ENCODE measurements at places on chromosomes 4 and X.

- DNase-seq, result no peak
Observed at GRCh38 chr4:79679859-79680258, 271.8 kb upstream of the GK2 start.

DNA sequence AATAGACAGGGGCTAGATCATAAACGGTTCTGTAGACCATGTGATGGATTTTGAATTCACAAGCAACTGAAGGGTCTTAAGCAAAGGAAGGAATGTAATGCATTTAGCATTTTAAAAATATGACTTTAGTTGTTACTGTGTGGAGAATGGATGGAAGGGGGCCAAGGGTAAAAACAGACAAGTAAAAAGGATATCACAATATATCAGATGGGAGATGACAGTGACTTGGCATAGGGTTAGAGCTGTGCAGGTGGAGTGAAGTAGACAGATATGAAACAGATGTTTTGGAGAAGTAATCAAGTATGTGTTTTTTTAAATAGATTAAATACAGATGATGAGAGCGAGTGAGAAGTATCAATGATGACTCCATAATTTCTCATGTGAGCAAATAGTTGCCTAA, 1116.0 kb upstream of the TENM3 start:
- no peak for DNase-seq

DNA sequence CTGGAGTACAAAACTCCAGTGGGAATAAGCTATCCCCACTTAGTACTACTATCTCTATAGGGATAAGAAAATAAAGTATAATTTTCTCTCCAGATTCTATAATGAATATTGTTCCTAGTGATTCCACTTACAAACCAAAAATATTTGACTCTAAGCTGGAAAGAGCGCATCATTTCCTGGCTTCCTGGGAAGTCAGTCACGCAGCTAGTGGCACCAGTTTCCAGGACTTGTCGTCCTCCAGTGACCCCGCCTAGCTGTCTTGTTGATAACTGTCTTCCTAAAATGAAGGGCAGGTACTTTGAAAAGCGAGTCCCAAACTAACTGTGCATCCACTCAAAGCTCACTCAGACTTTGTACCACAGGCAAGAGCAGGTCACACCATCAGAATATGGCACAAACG, 39.3 kb downstream of the LNX1 start:
- no peak for DNase-seq

DNA sequence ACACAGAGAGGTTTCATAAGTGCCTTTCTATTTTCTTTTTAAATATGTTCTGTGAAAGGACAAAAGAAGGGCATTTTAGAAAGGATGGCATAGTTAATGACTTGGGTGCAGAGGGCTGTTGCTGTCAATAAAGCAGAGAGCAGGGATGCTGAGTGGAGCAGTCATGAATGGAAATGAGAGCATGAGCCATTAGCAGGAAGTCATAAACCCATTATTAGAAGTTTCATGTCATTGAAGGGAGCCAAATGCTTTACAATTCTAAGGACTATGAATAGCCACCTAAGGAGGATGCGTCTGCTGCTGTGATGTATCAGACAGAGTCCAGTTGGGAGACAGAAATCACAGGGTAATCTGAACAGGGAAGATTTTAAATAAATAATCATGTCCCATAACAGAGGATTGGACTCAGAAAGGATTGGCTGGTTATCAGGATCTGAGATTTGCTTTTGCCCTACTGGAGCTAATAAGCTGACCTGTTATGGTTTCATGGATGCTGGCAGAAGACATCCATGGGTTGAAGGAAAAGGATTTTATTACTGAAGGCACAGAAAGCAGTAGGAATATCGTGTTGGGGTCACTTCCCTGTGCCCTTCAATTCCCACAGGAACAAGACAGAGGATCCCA, 47.5 kb upstream of the WDR19 start:
- DNase-seq, result no peak

- no peak for DNase-seq
Observed at GRCh38 chr4:74950200-74950599, 17.3 kb downstream of the PARM1 start.

DNA sequence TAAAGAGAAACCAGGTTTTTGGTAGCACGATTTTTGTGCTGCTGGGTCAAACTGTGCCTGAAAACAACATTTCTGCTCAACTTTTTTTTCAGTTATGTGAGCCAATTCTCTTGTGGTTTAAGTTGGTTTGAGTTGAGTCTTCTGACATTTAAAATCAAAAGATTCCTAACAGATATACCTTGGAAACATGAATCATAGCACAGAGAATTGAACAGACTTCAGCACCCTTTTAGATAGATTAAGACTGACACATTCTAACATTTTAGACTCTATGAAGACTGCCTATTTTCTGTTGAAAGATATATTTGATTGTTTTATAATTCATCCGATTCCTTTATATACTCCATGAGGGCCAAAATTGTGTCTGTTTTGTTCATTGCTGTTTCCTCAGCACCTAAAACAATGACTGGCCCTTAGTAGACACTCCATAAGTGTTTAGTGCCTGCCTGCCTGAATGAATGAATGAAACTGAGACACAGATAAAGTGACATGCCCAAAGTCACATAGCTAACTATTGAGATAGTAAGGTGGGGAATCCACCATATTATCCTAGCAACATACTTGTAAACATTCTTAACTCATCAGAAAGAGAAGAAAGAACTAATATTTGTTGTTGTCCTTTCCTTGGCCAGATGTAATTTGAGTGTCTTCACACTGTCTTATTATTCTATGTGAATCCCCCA, 624.0 kb downstream of the MID1IP1 start:
- DNase-seq, result no peak

GRCh38 chrX:132561483-132561882, 72.6 kb upstream of the MBNL3 start:
- DNase-seq, result no peak

GRCh38 chr4:134024251-134024650, 177.3 kb downstream of the PABPC4L start:
- DNase-seq, result no peak

- DNase-seq, result no peak
Observed at GRCh38 chr4:110636680-110637407, 14.0 kb upstream of the PITX2 start.

- DNase-seq, result no peak
Observed at GRCh38 chr4:57443308-57443707, 333.1 kb upstream of the IGFBP7 start.

- DNase-seq, result no peak
Observed at GRCh38 chr4:106316773-106317409, 541 bp downstream of the AIMP1 start.

DNA sequence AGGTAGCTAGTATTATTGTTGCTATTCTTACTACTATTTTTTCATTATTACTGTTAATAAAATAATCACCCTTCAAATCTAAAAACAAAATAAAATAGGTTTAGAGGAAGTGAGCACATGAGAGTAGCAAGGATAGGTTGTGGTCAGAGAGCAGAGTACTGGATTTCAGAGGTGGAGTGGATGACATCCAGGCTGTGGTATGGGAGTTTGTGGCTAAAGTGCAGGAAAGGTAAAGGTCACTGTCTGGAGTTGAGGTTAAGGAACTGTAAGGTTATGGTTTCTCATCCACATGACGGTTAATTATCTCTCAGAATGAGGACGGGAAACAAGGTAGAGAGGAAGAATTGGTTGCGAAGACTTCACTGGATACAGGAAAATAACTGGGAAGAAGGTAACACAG, 27.7 kb downstream of the STEEP1 start:
- no peak for DNase-seq

- DNase-seq, result no peak
Observed at GRCh38 chr4:148332486-148332885, 109.7 kb downstream of the NR3C2 start.

DNA sequence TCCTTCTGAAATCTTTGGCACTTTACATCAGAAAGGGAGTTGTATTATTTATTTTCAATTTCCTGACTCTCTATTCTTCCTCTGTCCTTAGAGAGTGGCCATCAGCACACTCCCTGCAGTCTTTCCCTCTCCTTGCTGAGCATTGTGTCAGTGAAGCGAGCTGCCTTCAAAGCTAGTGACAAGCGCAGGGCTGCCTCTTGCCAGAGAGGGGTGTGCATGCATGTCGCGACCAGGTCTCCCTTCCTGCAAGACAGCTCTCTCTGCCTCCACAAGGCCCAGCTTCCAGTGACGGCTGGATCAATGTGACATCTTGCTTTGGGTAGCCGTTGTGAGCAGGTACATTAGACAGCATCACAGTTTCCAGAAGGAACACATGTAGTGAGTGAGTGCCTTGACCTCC, 810.9 kb upstream of the TENM3 start:
- no peak for DNase-seq

DNA sequence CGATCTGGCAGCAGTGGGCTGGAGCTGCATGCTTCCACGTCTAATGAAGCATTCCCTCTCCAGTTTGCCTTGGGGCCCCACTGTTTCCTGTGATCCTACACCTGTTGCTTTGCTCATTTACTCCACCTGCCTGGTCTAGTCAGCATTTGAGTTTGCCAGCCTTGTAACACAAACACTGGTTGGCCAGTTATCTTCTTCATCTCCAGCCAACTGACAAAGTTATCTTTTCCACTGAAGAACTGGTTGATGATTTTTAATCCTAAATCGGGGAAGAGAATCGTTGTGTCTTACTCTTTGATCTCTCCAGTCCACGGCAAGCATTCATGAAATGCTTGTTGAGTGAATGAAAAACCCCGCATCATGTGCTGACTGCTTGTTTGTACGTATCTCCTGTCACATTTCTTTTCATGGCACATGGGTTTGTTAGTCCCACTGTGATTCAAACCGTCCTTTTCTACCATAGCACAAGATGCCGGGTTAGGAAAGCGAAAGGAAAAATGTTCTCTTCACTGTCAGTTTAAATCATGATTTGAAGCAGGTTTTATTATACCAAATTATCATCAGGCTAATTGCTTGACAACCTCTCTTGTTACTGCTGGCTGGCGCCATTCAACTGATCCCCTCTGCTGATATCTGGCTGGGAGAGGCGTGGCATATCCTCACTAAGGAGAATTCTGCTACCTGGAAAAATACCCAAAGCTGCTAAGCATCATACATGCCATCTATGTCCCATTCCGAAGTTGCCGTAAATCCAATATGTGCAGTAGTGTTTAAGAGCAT, 144.8 kb downstream of the SHROOM3 start:
- no peak for DNase-seq

GRCh38 chrX:108699368-108699767, 37.0 kb downstream of the IRS4 start:
- DNase-seq, result no peak

DNA sequence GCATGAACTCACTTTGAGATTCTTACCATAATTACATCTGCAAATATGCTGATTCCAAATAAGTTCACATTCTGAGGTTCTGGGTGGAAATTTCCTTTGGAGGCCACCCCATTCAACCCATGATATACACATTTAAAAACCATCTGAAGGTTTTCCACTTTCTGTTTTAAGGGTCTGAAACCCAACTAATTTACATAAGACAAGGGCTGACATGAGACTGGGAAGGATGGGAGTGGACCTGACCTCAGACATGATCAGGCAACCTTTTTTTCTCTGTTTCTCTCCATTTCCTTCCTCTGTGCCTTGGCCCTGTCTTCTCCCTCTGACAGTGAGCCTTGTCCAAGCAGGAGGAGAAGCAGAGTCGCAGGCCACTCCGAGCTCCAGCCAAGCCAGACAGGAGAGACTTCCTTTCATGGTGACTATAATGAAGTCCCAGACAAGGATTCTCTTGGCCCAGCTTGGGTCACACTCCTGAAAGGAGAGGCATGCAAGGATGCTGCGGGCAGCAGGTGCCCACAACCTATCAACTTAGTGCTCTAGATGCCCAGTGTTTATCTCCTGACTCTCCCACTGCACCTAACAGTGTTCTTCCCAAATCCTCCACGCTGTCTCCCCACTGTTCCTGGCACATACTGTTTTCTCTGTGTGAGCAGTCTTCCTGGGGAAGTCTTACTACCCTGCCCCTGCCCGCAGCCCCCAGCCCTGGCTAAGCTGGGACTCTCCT, 39.9 kb downstream of the MSX1 start:
- DNase-seq, result no peak

DNA sequence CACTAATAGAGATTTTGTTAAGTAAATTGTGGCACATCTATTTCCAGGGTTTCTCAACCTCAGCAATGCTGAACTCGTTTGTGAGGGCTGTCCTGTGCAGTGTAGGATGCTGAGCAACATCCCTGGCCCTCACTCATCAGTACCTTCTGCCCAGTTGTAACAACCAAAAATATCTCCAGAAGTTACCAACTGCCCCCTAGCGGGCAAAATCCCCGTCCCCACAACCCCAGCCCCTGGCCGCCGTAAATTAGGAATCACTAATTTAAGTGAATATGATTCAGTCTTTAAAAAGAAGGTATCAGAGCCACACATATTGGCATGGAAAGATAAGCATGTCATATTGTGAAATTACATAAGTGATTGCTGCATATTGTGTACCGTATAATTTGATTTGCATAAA, 123.4 kb downstream of the ASB9 start:
- DNase-seq, result peak; percentile 2

DNA sequence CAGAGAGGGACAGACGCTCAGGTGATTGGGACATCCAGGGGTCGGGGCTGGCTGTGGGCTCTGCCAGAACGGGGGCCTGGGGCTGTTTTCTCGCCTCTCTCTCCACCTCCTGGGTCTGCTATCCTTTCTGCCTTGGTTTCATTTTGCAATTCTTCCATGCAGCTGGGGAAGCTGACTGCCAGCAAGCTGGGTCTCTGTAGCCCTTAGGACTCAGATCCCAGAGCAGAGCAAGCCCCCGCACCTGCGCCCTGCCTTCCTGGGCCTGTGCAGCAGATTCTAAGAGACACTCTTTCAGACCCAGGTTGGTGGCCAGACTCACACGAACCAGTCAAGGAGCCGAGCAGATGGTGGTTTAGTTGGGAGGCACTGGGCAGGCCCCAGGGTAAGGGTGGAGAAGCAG, 59.1 kb upstream of the GRPEL1 start:
- DNase-seq, result no peak

DNA sequence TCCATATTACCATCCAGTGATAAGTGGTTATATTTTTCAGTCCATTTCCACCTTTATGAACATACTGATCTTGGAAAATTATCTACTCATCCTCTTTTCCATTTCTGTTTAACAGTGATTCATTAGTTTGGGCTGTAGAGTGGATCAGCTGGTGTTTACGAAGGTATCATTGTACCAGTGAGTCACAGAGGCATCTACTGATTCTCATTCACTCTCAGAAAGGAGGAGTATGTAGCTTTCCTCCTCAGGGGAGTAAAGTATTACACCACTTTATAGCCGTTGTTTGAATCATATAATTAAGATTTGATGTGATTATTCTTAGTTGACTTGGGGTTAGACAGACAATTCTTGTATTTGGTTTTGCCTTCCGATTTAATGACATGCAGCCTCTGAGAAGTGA, 74.7 kb downstream of the GALNT7 start:
- no peak for DNase-seq

- DNase-seq, result no peak
Observed at GRCh38 chrX:42577936-42578470, 200.0 kb downstream of the PPP1R2C start.

- no peak for DNase-seq
Observed at GRCh38 chr4:185357733-185358440, 37.8 kb downstream of the LRP2BP start.

DNA sequence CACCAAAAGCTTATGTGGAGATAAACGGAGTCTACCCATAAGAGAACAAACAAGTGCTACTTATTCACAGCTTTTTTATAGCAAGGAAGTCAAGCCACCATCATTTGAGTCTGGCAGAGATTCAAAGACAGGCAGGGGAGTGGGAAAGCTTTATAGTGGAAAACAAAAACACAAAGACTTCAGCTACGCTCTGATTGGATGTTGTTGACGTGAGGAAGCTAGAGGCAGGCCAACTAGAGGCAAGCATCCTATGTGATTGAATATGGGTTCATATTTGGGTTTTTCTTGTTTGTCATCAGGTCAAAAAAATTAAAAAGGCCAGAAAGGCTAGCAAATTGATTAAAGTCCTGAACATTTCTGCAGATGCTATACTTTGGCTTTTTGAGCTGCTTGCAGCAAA, 719 bp upstream of the TCEAL4 start:
- DNase-seq, result no peak
